ENCODE measurements at places on chromosomes 16 and 17.

DNA sequence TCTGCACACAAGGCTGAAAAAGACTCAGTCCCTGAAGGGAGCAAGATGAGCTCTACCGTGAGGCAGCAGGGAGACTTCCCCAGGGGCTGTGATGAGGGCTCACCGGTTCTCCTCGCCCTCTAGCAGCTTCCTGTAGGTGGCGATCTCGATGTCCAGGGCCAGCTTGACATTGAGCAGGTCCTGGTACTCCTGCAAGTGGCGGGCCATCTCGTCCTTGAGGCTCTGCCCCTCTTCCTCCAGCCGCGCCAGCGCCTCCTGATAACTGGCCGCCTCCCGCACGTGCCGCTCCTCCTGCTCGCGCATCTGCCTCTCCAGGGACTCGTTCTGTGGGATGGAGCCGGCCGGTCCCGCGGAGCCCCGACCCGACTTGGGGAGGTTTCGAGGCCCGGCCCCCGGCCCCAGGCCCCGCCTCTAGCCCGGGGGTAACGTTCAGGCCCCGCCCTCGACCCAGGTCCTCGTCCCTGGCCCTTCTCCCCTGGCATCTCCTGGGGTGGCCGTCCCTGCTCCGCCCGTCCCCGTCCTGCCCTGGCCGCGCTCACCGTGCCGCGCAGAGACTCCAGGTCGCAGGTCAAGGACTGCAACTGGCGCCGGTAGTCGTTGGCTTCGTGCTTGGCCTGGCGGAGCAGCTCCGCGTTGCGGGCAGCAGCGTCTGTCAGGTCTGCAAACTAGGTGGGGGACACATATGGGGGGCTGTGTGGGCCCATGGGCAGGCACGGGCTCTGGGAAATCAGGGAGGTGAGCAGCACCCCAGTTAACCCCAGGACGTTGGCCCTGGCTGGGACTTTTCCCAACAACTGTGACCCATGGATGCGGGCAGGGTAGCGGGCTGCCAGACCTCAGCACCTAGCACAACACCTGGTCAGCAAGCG lies 3.9 kb downstream of the GFAP start:
- no peak for DNase-seq

GRCh38 chr16:2447920-2448583 lies 11.9 kb upstream of the TEDC2 start:
- no peak for DNase-seq

DNA sequence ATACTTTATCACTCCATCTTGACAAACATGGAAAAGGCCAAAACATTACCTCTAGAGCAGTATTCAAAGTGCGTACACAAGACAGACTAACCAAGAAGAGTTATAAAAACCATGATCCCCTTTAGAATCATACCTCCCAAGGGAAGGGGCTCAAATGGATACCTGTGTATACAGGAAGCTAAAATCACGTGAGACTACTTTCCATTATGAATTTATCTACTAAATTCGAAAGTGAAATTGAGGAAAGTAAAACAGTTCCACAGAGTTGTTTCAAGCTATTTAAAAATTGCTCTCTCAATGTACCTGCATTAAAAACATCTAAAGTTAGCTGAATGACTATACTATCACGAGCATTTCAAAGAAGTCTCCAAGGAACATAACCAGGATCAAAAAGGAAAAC lies 32.7 kb downstream of the AP1G1 start:
- DNase-seq: no peak

DNA sequence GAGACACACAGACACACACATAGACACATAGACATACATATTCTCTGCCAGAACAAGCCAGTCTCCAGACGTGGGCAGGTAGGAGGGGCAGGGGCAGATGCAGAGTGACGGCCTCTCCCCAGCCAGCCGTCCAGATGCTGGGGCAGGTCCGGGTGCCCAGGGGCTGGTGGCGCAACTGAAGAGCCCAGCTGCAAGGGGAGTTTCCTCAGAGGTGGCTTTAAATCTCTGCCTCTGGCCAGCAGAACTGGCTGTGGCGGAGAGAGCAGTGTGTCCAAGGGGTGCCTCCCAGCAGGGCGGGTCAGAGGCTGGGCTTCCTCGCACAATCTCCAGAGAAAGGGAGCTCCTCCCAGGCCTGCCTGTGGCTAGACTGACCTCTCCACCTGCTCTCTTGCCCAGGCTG lies 9.4 kb upstream of the GCGR start:
- no peak for DNase-seq

DNA sequence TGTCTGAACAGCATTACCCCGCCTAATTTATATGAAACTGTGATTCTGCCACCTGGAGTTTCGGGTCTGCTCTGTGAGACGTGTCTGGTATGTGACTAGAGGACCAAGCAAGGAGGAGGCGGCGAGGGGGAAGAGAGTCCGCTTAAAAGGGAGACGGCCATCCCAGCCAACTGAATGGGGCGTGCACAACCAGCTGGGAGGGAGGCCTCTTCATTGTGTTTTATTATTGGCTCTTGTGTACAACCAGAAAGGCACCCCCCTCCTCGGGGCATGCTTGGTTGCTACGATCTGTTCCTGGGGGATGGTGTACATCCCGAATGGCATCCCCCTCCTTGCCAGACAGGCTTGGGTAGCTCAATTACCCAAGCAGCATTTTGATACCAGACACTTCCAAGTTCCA lies 384.5 kb upstream of the SALL1 start:
- no peak for DNase-seq

DNA sequence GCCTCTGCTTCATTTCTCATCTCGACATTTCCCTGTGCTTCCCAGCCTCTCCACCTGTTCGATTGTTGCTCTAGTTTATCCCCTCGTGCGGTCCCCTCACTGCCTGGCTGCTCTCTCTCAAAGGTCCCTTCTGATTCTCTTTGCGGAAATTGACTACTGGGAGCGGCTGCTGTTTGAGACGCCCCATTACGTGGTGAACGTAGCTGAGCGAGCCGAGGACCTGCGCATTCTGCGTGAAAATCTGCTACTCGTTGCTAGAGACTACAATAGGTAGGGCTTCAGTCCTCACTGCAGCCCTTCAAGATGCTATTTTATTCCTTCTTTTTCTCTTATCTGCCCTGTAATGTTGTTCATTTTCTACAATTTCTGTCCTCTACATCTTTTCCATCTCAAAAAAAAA lies 39.4 kb downstream of the DNAH2 start:
- no peak for DNase-seq

DNA sequence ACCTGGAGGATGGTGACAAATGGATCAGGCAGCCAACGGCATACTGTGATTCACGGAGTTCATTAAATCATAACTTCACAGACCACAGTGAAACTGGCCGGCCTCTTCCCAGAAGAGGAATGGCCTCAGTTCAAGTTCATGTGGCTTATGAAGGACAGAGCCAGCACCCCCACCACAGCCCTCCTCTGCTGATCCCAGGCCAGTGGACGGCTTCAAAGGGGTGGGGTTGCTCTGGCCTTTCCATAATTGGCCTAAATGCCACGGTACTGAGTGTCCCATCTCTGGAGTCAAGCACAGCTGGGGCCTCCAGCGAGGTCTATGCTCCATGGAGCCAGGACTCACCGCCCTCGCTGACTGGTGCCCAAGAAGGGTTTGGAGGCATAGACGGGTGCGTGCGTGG lies 21.4 kb downstream of the GALNS start:
- DNase-seq: no peak

DNA sequence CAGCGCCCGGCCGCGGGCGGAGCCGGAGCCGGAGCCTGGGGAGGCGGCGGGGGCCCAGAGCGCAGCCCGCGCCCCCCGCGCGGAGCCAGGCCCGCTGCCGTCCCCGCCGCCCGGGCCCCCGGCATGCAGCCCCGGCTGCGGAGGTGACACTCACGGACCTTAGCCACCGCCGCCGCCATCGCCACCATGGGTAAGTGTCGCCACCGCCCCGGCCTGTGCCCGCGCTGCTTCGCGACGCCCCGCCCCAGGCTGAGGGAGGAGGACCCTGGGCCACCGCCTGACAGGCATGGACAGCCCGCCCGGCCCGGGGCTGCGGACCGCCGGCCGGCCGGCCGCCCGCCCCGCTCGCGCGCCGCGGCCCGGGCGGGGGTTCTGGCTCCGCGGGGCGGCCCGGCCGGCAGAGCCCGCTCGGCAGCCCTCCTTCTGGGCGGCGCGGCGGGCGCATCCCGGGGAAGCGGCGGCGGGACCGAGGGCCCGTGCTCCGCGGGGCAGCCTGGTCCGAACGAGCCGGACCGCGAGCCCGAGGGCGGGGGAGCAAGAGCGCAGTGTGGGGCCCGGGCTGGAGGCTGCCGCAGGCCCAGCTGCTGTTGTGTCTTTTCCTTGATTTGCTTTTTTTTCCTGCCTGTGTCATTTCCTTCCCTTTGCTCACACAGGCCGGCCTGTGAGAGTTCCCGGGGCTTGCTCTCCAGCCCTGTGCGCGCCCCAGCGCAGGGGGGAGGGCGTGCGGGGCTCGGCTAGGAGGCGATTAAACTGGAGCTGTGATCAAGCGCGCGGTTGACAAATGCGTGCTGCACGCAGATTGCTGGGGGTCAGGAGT lies 565 bp downstream of the MAP3K3 start:
- no peak for DNase-seq

DNA sequence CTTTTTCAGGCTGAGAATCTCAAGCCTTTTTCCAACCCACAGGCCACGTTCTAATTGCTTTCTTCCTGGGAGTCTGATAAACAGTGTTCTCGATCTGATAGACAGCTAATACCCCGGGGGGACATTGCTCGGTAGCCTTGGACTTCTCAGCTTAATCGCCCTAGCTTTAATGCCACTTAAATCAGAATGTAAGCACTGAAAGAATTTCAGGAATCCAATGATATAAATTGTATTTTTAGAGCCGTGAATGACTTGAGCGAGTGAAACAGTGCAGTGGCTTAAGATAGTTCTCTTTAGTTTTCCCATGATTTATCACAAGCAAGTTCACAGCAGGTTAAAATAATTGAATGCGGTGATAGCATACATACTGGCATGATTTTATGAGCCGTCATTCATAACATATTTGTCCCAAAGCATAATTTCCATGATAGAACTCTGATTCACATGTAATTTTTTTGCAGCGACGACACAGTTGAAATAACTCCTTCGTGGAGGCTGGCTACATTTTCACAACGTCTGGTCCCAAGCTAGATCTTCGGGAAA lies 116.1 kb upstream of the MYOCD start:
- DNase-seq: no peak

GRCh38 chr17:74078363-74078941 lies 125.0 kb upstream of the RPL38 start:
- no peak for DNase-seq
